CD4-positive, alpha-beta T cell treated with Interleukin-21 for 1 hour (primary cell): ENCODE measurements at places on chromosomes 7 and 10.

GRCh38 chr7:67422601-67423000 lies 426.0 kb downstream of the TYW1 start:
- no peak for DNase-seq

- no peak for DNase-seq
Observed at GRCh38 chr7:158758586-158759244, 54.1 kb upstream of the NCAPG2 start.

GRCh38 chr7:32574626-32575025 lies 79.3 kb downstream of the AVL9 start:
- no peak for DNase-seq

- DNase-seq, result no peak
Observed at GRCh38 chr7:108015740-108016139, 12.8 kb upstream of the LAMB1 start.

- no peak for DNase-seq
Observed at GRCh38 chr10:36224431-36224985, 582.4 kb upstream of the FZD8 start.

- DNase-seq, result no peak
Observed at GRCh38 chr7:83101530-83101929, 61.2 kb downstream of the PCLO start.

GRCh38 chr7:104111271-104111670 lies 96.5 kb downstream of the ORC5 start:
- DNase-seq, result no peak

GRCh38 chr7:25098096-25099046 lies 26.7 kb downstream of the CYCS start:
- DNase-seq, result peak; percentile 76

GRCh38 chr7:4830176-4830575 lies 31.7 kb downstream of the PAPOLB start:
- DNase-seq, result peak; percentile 53

DNA sequence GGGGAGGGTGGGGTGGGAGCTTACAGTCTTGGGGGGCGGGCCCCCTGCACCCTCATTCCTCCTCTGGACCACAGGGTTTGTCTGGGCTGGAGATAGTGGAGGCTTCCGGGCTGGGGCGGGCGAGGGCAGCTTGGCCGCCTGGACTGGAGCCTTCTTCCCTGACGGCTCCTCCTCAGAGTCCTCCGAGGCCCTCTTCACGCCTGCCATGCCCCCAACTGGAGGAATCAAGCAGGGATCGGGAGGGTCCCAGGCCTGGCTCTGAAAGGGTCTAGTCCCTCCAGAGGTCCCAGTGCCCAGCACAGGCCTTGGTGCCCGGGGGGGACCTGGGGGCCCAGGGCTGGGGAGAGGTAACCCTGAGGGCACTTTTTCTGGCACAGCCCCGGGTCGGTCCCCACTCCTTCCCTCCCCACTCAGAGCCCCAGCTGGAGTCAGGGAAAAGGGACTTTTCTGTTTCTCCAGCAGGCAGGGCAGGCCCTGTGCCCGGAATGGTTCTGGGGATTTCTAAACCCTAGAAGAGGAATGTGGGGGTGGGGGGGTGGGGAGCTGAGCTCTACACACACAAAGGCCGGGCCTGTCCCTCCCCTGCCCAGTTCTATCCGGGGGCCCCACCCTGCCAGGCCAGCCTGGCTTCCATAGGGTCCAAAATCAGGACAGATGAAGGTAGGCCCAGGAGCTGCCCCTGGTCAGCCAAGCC lies 11.6 kb downstream of the MICALL2 start:
- no peak for DNase-seq

DNA sequence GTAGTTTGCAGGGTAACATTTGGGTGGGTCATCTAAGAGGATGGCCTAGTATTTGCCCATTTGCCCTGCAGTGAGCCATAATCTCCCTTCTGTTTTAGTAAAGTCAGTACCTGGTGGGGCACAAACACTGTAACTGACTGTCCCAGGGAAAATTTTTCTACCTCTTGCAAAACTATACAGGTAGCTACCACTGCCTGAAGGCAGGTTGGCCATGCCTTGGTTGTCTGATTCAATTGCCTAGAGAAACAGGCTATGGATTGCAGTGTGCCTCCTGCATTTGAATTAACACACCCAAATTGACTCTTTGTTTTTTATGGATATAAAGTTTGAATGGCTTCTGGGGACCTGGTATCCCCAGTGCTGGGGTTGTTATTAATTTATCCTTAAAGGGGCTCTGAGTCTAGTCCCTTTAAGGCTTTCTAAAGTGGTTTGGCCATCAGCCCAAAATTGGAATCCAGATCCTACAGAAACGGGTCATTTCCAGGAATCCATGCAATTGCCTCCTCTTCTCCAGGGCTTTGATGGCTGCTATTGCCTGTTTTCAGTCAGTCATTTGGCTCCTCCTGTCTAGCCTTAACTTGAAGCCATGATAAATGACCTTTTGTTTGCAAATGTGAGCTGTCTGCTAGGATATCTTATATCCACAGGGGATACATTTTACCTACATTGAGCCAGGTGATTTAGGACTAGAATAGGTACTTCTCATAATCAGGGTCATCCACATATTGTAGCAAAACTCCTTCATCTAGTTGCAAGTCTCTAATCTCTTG lies 89.1 kb downstream of the STRA8 start:
- DNase-seq, result no peak

- peak; percentile 6 for DNase-seq
Observed at GRCh38 chr10:126013489-126014281, 117.3 kb downstream of the FANK1 start.

- no peak for DNase-seq
Observed at GRCh38 chr7:128895320-128895719, 15.2 kb downstream of the KCP start.

GRCh38 chr7:14888962-14889361 lies 13.6 kb downstream of the DGKB start:
- DNase-seq, result no peak
